Posterior vena cava (tissue), 2 donors: ENCODE measurements at places on chromosomes 2 and 18.

GRCh38 chr2:227214622-227215041 is 50.2 kb downstream of the COL4A3 start:
- DNase-seq: no peak

DNA sequence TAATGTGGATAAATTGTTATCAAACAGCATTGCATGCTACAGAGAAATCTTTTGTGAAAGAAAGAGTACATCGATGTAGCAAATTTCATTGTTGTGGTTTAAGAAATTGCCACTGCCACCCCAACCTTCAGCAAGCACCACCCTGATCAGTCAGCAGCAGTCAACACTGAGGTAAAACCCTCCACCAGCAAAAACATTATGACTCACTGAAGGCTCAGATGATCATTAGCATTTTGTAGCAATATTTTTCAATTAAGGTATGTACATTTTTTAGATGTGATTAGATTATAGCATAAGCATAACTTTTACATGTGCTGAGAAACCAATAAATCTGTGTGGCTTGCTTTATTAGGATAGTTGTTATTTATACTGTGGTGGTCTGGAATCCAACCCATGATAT is 75.5 kb downstream of the ZNF385B start:
- no peak for DNase-seq

DNA sequence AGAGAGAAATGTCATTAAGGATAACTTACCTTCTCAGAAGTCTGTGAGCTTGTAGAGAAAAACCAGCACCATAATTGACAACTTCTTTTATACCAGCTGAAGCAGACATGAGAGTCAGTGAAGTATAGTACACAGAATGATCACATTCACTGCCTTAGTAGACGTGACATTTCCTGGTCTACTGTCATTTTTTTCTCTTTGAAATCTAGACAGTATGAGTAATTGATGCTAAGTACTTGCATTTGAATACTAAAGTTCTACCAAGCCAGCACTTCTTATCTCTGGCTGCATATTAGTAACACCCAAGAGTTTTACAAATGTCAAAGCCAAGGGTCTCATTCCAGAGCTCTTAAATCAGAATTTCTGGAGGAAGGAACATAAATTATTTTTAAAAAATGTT is 25.4 kb upstream of the ACADL start:
- no peak for DNase-seq

- DNase-seq: no peak
These were observed 624.7 kb downstream of the TDRD15 start for GRCh38 chr2:21748501-21748900.

DNA sequence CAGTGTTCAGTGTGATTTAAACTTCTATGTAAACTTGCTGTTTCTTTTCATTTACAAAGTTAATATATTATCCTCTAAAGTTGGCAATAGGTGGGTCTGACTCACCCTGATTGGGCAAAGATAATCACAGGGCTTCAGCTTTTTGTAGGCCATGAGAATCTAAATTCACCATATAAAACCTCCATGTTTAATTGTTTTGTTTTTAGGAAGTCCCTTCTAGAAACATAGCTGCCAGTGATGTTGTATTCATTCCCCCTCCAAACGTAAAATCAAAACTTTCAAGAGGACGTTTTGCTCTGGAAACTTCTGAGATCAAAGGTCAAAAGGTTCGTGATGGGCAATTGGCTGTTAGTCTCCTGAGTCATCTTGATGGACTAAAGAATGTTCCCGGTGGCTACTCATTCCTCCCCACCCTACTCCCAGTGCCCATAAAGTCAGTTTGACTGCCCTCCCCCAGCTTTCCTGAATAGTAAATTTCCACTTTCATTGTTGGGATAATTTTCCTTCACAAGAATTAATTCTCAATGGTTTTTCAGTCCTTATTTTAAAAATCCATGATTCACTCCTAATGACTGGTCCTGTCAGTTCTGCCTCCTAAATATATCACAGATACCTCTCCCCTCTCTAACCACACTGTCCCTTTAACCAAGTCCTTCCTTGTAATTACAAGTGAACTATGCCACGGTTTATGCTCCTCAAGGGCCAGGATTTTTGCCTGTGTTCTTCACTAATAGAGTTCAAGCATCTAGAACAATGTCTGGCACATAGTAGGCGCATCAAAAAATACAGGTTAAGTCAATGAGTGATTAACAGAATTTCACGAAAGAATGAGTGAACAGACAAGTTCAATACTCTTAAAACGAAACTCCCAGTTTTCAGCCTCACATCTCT is 164.4 kb upstream of the VRK2 start:
- DNase-seq: no peak

DNA sequence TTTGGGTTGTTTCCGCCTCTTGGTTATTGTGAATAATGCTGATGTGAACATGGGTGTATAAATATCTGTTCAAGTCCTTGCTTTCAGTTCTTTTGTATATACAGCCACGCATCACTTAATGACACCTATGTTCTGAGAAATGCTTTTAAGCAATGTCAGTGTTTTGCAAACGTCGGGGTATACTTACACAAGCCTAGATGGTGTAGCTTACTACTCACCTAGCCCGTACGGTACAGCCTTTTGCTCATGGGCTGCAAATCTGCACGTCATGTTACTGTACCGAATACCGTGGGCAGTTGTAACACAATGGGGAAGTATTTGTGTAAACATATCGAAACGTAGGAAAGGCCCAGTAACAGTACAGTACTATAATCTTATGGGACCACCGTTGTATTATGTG is 12.4 kb downstream of the RALB start:
- peak; percentile 19 for DNase-seq

DNA sequence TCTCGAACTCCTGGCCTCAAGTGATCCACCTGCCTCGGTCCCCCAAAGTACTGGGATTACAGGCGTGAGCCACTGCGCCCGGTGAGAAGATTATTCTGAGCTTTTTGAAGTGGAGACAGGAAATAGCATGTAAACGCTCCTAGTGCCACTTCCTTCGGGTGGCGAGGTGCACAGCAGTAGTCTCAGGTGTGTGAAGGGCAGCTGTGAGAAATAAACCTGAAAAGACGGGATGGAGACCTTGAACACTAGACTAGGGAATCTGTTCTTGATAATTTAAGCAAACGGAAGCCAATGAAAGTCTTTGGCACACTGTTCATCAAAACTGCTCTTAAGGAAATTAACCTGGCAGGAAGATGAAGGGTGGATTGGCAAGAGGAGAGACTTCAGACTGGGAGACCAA is 439 bp upstream of the PLEKHH2 start:
- DNase-seq: no peak

- no peak for DNase-seq
These were observed 17.8 kb downstream of the NCOA1 start for GRCh38 chr2:24508878-24509277.

- no peak for DNase-seq
These were observed 166.5 kb upstream of the SPOPL start for GRCh38 chr2:138335036-138335435.

DNA sequence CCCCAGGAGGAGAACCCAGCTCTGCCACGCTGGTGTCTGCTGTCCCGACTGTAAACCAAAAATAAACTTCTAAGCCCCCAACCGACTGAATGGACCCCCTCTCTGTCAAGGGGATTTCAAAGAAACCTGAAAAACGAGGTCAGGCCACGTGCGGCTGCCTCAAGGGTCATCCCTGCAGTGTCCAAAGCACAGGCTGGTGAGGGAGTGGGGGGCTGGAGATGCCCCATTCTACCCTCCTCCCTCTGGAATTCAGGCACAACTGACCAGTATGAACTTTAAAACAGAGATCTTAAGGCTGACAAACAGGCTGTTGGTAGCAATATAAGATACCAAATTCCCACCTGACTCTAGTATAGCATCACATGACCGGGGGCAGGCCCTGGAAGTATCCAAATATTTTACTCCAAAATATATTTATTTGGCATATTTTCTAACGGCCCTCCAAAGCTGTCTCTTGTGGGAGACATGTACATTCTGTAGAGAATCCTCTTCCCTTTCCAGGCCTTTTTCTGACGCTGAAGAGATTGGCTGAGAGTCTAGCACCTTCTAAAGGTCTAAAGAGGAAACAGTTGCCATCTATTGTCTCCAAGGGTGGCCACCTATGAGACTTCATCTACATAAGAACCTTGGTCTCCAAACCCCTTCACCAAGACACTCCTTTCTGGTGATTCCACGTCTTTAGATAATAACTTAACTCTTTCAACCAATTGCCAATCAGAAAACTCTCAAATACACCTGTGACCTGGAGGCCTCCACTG is 40.4 kb upstream of the CTDP1 start:
- no peak for DNase-seq

- no peak for DNase-seq
These were observed 49.9 kb downstream of the SLC9A4 start for GRCh38 chr2:102522890-102523289.

GRCh38 chr18:25594351-25594750 is 242.4 kb upstream of the ZNF521 start:
- no peak for DNase-seq

- DNase-seq: no peak
These were observed 235.7 kb downstream of the AGAP1 start for GRCh38 chr2:235729557-235729947.

DNA sequence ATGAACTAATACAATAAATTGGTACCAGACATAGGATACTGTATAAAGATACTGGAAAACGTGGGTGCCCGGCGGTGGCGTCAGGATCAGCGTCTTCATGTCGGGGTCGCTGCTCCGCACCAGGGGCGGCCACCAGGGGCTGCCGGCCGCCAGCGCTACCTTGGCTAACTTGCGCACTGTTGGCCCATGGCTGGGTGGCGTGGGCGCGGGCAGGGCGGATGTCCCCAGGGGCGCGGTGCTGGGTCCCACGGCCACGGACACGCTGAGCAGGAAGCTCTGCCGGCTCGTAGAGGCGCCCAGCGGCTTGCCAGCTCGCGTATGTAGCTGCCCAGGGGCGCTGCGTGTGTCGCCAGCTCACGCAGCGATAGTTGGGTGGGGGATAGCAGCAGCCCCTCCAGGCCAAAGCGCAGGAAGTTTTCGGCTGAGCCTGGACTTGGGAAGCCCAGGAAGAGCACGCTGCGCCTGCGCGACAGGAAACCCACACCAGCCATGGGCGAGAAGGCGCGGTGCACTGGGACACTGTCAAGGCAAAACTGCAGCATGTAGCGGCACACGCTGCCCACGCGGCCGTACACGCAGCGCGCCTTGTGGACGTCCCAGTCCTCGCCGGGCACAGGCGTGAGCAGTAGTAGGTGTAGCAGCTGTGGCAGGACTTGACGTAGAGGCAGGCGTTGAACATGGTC is 299.9 kb downstream of the CCDC74A start:
- DNase-seq: peak; percentile 60

- DNase-seq: peak; percentile 78
These were observed 21.3 kb downstream of the FBLN7 start for GRCh38 chr2:112159454-112159921.

DNA sequence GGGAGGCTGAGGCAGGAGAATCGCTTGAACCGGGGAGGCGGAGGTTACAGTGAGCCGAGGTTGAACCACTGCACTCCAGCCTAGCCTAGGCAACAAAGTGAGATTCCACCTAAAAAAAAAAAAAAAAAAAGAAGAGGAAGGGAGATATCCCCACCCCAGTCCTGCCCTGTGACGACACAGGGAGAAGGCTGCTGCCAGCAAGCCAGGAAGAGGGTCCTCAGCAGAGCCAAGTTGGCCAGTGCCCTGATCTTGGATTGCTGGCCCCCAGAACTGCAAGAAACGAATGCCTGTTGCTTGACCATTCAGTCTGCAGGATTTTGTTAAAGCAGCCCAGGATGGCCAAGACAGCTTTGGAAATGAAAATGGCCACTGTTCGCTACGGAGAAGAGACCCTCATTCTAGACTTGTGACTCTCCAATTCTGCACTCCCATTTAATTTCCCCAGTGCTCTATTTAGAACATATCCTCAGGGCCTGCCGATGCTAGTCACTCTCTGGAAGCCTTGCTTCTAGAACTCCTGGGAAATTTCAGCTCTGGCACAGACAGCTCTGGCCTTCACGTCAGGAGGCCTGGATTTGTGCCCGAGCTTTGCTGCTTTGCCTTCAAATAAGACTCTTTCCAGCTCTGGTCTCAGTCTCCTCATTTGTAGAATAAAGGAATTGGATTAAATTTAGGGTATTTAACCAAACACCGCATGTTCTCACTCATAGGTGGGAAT is 15.7 kb upstream of the AMMECR1L start:
- DNase-seq: peak; percentile 91

DNA sequence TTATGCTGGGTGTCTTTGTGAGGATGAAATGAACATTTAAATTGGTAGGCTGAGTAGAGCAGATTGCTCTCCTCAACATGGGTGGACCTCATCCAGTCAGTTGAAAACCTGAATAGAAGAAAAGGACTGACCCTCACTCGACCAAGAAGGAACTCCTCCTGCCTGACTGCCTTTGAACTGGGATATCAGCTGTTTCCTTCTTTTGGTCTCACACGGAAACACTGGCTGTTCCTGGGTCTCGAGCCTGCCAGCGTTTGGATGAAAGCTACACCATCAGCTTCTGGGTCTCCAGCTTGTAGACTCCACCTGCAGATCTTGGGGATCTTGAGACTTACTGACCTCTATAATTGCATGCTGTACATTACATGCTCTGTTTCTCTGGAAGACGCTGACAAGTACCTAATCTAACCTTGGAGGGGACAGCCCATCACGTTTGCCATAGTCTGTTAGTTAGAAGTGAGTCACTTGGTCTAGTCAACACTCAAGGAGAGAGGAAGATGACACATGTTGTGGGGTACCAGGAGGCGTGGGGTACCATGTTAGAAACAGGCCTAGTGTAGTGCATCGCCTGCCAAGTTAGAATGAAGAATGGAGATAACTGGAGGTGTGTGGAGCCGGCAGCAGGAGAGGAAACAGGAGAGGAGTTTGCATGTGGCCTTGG is 267.0 kb downstream of the MREG start:
- DNase-seq: no peak

DNA sequence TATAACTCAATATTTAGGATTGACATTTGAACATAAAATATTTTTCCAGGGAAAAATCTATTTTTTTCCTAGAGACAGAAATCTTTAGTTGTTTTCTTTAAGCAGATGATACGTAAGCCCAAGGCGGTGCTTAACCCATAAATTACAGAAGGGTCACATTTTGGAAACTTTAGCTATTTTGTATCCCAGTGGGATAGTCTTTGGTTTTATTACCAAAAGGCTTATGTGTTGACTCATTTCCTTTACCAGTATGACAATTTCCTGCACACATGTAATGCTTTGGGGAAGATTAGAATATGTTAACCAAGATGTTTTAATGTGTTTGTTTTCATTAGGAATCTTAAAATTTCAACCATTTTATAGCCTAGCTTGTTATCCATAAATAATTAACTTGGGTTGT is 24.8 kb downstream of the DYNC1I2 start:
- DNase-seq: no peak

DNA sequence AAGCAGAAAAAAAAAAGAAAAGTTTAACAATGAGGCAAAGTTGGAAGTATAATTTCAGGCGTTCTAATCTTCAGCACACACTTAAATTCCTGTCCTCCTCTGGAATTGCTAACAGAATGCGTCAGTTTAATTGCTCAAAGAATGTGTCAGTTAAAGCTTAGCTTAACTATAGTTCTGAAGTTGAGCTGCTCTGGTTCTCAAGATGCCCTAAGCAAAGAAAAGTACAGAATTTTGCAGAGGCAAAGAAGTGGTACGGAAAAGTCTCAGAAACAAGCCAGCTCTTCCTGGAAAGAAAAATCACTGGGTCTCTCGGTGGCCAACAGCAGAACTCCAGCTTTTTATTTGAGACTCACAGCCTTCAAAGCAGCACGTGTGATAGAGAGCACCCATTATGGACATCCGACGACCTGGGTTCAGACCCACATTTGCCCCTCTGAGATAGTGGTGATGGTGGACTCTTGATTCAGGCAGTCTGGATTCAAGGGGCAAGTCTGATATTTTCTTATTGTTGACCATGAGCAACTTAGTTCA is 22.2 kb upstream of the MYO3B start:
- no peak for DNase-seq

- no peak for DNase-seq
These were observed 21.1 kb downstream of the CASP10 start for GRCh38 chr2:201203916-201204654.

GRCh38 chr2:203690441-203691047 is 15.9 kb upstream of the CD28 start:
- DNase-seq: no peak
